ENCODE measurements at places on chromosomes 4 and X.

DNA sequence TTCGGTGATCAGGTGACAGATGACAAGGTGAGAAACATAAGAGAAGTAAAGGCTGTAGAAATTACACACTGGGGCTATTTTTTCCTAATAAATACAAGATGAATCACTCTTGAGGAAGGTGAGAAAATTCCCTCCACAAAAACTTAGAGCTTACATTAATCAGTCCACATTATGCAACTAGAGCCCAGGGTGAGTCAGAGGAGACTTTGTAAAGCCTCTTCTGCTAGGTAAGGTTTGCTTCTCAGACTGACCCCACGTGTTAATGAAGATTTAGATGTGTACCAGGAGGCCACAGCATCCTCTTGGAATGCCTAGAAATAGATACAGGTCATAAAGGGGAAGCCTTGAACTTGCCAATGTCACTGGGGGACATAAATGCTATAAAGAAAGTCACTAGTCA lies 396.0 kb upstream of the SMIM31 start:
- DNase-seq, result no peak

DNA sequence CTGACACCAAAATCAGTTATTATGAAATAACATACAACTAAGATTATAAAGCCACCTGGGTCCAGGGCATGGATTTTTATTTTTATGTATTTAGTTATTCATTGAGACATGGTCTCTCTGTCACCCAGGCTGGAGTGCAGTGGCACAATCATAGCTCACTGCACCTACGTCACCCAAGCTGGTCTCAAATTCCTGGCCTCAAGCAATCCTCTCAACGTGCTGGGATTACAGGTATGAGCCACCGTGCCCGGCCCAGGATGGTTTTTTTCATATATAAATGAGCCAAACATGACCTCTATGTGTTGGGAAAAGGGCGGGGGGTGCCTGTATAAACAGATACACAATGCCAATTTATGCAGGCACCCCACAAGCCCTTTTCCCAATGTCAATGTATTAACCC lies 24.6 kb downstream of the ZNF630 start:
- no peak for DNase-seq

- DNase-seq, result no peak
Measured at GRCh38 chr4:26020881-26021280, 106.9 kb downstream of the SMIM20 start.

GRCh38 chr4:56400560-56400959 lies 13.3 kb upstream of the AASDH start:
- no peak for DNase-seq

GRCh38 chr4:5964030-5964429 lies 54.2 kb downstream of the C4orf50 start:
- DNase-seq, result no peak

- DNase-seq, result no peak
Measured at GRCh38 chr4:53197772-53198142, 168.1 kb downstream of the SCFD2 start.

DNA sequence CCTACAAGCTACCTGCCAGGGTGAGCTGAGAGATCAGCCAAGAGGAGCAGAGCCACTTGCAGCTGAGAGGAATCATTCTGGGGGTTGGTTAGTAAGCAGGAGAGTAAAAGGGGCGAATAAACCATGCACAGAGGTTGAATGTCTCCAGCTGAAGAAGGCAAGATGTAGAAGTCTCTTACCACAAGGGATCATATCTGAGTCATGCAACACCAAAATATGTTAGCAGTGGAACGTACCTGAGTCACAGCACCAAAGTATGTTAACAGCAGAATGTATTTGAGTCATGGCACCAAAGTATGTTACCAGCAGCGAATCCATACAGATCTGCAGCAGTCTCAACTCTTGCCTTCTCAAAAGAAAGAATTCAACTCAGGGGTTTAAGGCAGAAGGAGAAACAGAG lies 29.9 kb downstream of the C4orf51 start:
- no peak for DNase-seq

DNA sequence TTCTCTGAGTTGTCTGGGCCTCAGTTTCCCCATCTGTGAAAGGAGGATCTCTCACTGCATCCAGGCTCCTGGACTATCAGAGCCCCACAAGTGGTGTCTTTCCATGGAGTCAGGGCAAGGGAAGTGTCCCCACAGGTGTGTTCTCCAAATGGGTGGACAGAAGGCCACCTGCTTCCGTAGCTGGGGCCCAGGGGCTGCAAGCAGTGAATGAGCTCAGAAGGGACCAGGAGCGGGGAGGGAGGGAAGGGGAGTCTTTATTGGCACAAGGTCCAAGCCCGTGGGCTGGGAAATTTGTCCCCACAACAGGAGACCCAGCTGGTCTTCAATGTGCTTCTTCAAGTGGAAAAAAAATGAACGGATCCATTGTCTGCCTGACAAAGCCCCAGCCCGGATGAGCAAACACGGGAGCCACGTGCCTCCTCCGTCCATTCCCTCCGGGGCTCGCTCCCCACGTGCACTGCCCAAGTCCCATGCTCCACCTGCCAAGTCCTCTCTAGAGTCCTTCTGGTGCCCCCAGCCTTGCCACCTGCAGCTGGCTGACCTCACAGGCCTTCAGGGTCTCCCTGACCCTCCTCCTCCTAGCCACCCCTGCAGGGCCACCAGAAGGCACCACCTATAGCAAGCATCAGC lies 72.0 kb downstream of the JAKMIP1 start:
- DNase-seq, result no peak

- DNase-seq, result no peak
Measured at GRCh38 chr4:25060241-25060962, 29.7 kb upstream of the LGI2 start.

DNA sequence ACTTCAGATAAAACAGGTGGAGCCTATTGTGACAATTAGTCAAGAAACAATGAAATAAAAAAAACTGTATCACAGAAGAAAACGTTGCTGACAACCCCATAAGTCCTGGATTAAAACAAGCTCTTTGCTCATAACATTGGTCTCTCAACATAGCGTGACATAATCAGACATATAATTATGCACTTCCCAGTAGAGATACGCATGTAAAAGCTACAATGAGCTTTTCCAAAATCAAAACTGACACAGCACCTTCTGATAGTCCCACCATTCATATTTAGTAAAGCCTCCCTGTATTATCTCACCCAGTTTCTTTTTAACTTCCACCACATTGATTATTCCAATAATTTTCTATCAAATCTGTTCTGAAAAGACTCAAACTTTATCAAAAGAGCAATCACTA lies 372.1 kb upstream of the SMIM31 start:
- DNase-seq, result no peak

DNA sequence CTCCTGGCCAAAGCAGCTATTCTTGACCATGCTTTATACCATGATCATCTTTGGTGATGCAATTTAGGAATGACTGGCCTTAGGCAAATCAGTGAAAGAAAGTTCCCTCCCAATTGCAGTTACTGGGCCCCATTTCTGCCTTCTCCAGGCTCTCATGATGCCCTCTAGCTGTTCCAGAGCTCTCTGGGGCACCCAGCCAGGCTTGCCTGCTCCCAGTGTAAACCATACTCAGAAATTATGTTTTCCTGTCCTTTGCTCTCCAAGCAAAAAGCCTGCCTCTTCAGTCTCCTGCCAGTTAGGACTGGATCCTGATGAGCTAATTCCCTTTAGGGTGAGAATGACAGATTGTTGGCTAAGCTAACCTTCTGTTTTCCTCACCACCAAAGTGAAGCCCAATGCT lies 85.3 kb upstream of the RBPJ start:
- DNase-seq, result no peak

DNA sequence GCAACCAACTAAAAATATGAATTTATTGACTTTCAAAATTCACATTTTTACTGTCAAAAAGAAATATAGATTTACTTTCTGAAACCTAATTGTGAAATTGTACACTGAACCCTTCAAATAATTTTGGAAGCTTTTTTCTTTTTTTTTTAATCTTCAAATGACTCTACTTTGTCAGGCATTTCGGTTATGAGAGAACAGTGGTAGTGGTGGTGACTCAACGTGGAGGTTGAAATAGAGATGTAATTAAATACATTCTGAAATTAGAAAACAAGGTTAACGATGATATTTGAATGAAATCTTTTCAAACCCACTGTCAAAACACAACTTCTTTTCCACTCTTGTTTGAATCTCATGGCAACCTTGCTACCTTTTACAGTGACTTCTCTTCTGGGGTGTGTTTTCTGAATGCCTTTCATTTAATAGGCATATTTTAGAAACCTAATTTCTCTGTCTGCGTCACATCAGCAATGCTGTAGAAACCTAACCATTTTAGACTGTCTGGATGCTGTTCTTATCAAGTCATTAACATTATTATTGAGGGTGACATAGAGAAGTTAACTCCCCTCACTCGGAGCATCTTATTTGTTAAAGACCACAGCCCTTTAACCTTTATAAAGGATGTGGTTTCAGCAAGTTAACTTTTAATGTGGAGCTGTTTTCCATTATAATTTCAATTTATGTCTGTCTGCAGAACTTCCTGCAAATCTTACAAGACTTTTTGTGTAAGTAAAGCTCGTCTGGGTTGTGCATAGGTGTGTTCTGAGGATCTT lies 136.8 kb downstream of the PCDH7 start:
- DNase-seq, result no peak

- no peak for DNase-seq
Measured at GRCh38 chrX:152926923-152927322, 29.1 kb downstream of the ZNF185 start.

DNA sequence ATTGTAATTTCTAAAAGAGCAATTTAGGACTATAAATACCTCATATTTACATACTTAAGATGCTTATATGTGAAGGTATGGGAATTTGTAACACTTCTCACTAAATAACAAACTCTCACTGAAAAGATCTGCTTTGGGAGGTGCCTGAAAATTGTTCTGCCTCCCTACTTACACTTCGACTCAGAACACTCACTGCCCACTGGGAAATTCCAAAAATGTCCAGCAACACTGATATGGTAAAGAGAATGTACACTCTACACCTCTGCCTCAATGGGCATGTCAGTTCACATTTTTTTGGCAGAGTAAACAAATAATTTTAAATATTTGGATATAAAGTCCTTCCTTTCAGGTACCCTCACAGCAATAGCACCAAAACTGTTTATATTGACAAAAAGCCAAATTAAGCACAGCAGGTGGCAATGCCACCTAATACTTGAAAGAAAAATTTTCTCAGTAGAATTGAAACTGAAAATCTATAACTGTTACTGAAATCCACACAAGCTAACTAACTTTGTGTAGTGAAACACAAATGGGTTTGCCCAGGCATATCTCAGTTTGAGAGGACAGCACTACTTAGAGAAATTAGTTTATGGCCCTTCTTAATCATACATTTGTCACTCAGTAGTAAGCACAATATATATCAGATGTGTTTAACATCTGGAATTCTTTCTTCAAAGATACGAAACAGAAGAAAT lies 67.1 kb downstream of the PRDM5 start:
- DNase-seq, result no peak

- DNase-seq, result no peak
Measured at GRCh38 chrX:39741904-39742303, 355.9 kb downstream of the BCOR start.

DNA sequence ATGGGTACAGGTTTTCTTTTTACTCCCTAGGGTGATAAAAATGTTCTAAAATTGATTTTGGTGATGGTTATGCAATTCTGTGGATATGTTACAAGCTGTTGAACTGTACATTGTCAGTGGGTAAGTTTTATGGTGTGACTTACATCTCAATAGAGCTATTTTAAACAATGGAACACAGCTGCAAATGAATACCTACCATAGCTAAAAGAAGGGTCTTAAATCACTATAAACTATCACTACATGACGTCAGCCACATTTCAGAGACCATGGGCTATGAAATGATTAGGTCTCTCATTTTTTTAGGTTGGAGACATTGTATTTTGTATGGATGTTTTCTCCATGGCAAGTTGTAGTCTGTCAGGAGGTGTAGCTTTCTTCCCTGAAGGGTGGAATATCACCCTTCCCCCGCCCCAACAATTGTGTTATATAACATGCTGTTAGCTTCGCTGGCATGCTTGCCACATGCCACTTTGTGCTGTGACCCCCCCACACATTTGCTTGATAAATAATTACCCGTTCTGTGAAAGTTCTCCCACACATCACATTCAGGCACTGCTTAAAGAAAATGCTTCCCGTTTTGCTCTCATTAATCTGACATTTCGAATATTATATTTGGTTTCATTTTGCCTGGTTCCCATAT lies 159.7 kb downstream of the ARHGAP10 start:
- no peak for DNase-seq

- DNase-seq, result no peak
Measured at GRCh38 chrX:31147175-31147574, 75.3 kb upstream of the FTHL17 start.

GRCh38 chrX:66098162-66098561 lies 58.3 kb upstream of the VSIG4 start:
- DNase-seq, result no peak

GRCh38 chr4:52059372-52059771 lies 8.3 kb downstream of the SPATA18 start:
- DNase-seq, result no peak

DNA sequence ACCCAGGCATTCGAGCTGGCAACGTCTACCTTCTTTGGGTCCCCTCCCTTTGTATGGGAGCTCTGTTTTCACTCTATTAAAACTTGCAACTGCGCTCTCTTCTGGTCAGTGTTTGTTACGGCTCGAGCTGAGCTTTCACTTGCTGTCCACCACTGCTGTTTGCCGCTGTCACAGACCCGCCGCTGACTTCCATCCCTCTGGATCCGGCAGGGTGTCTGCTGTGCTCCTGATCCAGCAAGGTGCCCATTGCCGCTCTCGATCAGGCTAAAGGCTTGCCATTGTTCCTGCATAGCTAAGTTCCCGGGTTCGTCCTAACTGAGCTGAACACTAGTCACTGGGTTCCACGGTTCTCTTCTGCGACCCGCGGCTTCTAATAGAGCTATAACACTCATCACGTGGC lies 183.5 kb upstream of the GALNTL6 start:
- no peak for DNase-seq

- DNase-seq, result no peak
Measured at GRCh38 chr4:126705266-126705665, 927.5 kb upstream of the INTU start.

DNA sequence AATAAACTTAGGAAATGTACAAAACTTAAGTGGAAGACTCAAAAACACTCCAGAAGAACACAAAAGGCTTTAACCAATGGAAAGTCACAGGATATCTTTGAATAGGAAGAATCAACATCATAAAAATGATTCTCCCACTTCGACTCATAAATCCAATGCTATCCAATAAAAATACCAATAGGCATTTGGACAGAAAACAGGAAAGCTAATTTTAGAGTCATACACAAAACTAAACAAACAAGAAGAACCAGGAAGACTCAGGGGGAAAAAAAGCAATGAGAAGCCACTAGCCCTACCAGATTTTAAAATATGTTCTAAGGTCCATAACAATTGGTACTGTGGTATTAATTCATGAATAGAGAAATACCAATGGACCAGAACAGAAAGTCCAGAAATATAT lies 28.2 kb downstream of the SLC9A7 start:
- no peak for DNase-seq

GRCh38 chr4:16865897-16866283 lies 32.6 kb downstream of the LDB2 start:
- no peak for DNase-seq

DNA sequence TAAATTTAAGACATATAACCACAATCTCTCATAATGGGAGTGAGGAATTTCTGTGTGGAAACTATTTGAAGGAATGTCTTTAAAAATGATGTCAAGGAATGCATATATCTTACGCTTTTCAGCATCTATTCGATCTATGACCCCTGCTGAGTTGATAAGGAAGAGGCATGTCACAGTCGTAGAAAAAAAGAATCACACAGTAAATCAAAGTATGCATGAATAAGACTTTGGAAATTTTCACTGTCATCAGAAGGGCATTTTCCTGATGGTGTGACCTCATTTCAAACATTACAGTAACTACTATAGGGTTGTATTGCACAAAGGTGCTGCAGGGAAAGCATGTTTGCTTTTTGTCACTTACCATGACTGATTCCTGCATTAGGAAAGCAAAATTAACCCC lies 41.5 kb downstream of the REELD1 start:
- DNase-seq, result no peak

GRCh38 chr4:154727540-154727939 lies 16.3 kb upstream of the LRAT start:
- no peak for DNase-seq
